Upper lobe of left lung (tissue), 6 donors: ENCODE measurements at places on chromosomes 13 and 19.
A peak's percentile ranks its signal among the peaks of the same experiment; 100 is the strongest.

DNA sequence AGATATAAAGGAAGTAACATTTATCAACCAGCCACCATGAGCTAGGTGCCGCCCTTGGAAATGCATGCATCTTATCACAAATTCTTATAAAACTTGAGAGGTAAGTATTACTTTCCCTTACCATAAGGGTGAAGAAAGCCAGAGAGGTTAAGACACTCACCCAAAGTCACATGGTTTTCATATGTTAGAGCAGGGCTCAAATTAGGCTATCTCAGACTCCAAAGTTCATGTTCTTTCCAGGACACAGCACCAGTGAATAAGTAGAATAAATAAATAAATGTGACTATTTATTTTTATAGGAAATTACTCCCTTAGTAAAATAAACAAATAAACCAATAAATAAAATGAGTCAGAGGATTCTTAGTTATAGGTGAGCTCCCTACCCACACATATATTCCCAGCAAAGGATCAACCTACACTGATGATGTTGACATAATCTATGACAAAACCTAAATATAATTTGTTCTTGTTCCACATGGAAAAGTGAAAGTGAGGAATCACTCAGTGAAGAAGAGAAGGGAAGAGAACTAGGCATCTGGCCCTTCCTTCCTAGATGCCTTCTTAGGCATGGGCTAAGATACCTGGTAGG, 27.2 kb downstream of the SPRY2 start:
- no peak for DNase-seq

DNA sequence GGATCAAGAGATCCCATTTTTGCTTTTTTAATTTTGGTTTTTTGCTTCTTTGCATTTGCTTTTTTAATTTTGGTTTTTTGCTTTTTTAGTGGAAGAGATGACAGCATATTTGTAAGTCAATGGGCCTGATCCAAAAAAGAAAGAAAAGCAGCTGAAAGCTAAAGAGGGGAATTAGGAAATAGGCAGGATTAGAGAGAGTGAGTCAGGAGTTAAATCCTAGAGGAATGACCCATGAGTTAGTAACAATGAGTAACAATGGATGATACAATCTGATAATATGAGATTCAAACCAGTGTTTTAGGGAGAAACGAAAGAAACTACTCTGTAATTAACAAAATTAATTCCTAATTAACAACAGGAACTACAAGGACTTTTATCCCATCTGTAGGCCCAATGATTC, 111.2 kb upstream of the SGCG start:
- DNase-seq, result no peak

- DNase-seq, result no peak
These were observed 55.2 kb downstream of the SOX21 start for GRCh38 chr13:94657167-94657566.

- DNase-seq, result no peak
These were observed 1994.2 kb upstream of the PCDH20 start for GRCh38 chr13:63409791-63410351.

DNA sequence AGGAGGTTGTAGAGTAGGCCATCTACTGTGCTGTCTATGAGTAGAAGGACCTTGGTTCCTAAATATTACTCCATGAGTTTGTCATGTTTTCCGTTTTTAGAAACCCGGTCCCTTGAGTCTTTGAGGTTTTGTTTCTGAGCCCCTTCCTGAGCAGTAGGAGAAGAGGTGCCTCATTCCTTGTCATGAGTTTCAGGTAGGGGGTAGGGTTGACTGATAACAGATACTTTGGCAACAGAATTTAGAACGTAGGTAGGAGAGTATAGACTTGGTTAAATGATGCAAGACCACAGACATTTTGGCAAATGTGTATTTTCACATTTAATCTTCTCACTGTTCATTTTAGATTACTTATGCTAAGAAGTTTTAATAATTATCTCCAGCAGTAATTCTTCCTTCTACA, 24.6 kb downstream of the LMO7 start:
- DNase-seq, result no peak

DNA sequence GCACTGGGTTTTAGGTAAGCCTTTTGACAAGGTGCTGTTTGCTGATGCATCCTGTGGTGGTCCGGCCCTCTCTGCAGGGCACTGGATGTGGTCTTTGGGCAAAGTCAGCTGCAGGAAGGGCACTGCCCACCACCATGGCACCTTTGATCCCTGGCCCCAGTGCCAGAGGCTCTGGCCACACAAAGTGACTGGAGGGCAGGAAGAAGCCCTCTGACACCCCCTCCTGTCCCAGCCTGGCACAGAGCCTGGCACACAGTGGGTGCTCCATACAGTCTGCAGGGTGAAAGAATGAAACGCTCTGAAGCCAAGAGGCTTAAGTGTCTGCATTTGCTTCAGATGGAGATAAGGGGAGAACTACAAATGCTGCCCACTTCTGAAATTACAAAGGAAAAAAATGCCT, 47.6 kb upstream of the CNMD start:
- DNase-seq, result no peak

DNA sequence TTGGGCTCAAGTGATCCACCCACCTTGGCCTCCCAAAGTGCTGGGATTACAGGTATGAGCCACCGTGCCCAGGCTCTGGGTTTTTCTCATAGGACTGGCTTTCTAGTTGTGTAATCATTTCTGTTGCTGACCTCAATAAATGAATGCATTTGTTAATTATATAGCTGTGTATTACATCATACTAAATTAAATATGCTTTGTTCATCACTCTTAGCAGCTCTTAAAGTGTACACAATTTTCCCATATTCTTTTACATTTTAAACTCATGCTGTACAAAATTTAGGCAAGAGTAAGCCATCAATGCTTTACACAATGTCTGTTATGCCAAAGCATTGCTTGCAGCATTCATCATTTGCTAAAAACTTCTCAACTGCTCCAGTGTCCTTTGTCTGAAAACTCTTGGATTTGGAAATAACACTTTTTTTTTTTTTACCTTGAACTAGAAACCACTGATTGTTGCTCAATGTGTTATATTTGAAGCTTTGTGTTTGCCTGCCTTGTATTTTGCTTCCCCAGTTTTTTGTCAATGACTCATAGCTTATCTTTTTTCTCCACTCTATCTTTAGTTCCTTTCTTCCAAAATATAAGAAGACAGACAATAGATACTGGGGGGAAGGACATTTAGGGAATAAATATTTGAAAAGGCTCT, 31.4 kb downstream of the CCDC122 start:
- DNase-seq, result no peak

GRCh38 chr19:30757837-30758617, 385.8 kb downstream of the ZNF536 start:
- no peak for DNase-seq

- DNase-seq, result no peak
These were observed 37.1 kb downstream of the TINCR start for GRCh38 chr19:5530701-5531100.

DNA sequence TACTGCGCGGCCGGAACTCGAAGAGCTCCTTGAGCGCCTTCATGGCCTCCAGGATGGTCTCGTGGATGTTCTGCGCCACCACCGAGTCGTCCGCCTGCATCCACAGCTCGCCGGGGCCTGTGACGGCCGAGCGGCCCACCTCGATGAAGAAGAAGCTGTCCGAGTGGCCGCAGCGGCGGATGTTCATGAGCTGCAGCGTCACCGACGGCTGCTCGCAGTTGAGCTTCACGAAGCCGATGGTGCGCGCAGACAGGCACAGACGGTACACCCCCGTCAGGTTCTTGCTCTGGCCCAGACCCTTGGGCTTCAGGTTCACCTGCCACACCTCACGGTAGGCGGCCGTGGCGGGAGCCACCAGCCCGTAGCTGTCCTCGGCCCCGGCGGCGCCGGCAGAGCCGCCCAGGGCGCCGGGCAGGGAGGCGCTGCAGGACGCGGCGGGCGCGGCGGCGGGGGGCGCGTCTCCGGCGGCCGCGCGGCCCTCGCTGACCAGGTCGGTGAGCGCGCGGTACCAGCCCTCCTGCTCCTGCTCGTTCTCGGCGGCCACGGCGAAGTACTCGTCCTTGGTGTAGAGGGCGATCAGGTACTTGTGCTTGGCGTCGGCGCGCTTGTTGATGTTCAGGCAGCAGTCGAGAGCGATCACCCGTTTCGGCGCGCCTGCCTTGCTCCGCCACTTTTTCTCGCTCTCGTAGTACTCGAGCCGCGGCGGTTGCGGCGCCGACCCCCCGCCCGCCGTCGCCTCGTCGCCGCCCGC, 1.1 kb downstream of the IRS2 start:
- DNase-seq, result peak; percentile 89

DNA sequence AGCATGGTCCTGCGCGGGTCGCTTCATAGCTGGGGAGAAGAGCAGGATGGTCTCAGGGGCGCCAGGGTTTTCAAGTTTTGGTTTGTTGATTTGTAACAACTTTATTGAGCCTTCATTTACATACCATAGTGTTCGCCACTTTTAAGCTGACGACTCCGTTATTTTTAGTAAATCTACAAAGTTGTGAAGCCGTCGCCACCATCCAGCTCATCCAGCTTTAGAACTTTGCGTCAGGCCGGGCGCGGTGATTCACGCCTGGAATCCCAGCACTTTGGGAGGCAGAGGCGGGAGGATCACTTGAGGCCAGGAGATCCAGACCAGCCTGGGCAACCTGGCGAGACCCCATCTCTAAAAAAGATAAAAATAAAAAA, 404 bp downstream of the C19orf44 start:
- no peak for DNase-seq

DNA sequence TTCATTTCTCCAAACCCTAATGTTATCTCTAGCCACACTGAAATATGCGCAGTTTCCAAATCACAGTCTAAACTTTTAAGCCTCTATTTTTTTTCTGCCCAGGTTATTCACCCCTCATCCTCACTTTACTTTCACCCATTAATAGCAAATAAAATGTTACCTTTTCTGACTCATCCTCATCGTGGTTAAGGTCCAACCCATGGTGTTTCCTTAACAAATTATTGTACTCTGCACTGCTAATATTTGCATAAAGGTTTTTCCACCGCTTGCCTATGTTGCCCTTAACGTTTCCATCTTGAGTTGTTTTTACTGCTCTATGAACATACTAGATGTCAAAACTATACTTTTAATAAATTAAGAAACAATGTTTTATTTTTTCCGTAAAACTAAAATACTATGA, 780.9 kb upstream of the KLHL1 start:
- DNase-seq, result no peak

- DNase-seq, result peak; percentile 64
These were observed 2.1 kb downstream of the ERFL start for GRCh38 chr19:41926028-41926762.

GRCh38 chr19:50203281-50204080, at the start of gene MYH14:
Gene MYH14 (plus strand): TSS chr19:50203622. CDS start chr19:50210366, 6,744 bp downstream.
- peak; percentile 95 for DNase-seq

- DNase-seq, result peak; percentile 36
These were observed 165.9 kb downstream of the TEX29 start for GRCh38 chr13:111486331-111486730.

GRCh38 chr13:34416971-34417380, 525.1 kb upstream of the NBEA start:
- DNase-seq, result peak; percentile 7

GRCh38 chr19:51807111-51807701, 12.2 kb downstream of the FPR3 start:
- peak; percentile 48 for DNase-seq
